ENCODE measurements at places on chromosomes 5 and 9.

DNA sequence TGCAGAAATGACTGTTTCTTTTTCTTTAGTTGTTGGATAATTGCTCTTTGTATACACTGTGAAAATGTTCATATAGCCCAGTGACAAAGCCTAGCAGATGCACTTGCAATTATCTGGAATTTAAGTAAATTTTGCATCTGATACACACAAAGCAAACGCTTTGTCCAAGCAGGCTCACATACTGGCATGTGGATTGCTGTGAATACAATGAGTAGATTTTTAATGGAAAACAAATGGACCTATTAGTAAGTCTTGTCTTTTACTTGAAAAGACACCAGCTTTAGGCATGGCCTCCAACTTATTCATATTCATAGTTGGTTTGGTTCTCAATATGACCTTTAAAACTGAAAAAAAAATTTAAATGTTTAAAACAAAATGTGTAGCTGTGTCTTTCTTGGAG, 1299.8 kb upstream of the WWC1 start:
- DNase-seq = no peak

DNA sequence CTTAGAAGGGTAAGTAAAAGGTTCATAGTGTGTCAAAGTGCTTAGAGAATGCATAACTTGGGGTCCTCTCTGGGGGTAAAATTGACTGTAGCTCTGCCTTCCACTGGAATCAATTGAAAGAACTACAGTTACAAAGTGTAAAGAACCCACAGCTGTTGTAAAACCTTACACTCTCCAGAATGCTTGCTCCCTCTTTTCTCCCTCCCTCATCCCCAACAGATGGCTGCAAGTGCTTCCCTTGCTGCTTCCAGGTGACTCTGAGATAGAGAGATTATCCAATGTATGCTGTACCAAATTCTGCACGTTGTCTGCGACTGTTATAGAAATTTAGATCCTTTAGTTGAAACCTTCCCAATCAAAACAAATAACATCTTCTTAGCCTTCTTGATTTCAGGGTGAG, 126.0 kb downstream of the STK32A start:
- no peak for DNase-seq

GRCh38 chr9:132518626-132519025, 63.8 kb upstream of the BARHL1 start:
- DNase-seq = no peak

DNA sequence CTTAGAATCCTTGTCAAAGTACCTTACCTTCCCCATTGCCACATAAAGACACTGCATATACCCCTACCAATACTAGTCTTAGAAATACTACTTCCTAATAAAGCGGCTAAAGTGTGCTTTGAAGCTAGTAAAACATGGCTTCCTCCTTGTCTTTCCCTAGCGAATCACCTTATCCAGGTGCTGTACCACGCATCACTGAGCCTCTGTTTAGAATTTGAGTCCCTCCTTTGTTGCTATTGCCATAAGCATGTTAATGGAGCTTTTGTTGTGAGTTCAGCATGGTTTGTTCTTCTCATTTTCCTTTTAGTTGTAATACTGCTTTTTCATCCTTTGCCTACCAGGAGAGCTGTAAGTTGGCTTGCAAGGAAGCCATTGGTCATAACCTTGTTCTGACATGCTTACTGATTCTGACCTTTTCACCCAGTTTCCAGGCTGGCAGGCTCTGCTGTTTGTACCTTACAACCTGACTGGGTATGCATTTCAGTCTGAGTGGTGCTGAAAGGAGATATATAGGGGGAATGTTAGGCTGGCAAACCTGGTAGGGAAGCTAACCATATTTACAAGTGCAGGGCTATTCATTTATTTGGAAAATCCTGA, 49.8 kb downstream of the LMNB1 start:
- DNase-seq = no peak

DNA sequence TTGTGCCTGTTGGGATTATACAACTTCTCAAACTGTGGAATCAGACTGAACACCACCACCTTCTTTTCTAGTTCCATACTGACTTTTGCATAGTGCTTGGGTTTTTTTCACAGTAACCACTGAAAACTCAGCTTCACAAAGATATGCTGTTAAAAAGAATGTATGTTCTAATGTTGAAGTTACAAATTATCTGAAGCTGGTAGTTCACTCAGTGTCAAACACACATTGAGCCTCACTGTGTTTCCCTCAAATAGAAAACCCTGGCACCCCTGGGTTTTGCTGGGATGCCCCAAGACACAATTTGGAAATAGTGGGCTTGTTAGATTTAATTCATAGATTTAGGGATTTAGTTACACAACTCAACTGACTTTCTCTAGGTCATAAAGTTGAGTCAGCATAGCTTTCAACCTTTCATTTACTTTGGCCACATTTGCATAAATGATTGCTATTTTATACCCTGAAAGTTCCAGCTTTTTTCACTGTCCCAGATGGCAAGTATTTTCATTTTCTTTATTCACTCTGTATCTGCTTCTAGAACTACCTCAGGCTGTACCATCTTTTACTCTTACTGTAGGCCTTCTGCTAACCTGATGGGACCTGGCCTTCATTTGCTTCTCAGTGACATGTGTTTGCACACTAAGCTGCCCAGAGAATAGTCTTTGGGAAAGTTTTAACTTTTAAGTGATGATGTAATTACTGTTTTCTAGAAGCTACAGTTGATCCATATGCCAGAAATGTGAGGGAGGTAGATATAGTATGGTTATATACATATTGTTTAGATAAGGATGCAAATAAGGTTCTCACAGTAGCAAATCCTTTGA, 115.1 kb downstream of the CDC42SE2 start:
- DNase-seq = peak; percentile 55

DNA sequence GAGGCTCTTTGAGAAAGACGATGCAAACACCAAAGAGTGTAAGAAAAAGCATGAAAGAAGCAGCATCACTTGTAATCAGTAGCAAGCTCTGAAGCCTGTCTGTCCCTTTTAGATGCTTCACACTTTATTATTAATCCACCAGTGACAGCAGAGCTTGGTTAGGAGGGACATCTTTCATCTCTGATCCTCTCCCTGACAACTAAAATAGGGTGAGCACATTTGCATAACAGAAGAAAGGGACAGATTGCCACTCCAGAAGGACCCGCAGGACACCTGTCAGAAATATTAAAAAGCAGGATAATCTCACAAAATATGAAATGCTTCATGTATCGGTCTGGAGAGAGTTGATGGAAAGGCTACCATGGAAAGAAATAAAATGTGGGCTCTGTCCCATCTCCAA, 71.4 kb upstream of the MAP1B start:
- no peak for DNase-seq

GRCh38 chr9:120878188-120879130, 1.5 kb upstream of the PHF19 start:
- DNase-seq = peak; percentile 47

DNA sequence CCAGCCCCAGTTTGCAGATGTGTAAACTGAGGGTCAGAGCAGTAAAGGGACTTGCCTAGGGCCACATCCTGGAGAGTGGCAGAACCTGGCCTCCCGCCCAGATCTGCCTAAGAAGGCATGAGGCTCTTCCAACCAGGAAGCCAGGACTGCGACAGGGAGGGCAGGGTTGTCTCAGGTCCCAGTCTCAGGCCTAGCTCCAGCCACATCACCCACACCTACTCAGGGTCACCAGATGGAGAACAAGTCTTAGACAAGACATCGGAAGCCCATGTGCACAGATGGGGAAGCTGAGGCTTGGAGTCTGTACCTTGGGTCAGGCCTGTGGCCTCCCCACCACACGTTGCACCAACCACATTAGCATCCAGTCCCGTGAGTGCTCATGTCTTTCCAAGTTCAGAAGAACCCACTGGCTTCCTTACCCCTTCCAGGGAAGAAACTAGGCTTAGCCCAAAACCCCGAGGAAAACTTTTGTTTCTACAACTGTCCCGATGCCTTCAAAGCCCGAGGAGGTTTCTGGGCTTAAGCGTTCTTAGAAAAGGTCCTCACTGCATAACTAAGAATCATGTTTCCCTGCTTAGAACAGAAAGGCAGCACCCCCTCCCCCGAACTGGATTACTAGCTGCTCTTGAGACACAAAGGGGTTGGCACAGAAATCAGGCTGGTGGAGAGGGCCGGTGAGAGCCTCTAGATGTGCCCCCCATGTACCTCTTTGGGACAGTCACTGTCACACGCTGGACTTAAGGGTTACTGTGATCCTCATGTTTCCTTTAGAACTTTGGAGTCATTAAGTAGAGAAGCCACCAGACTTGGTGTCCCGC, 2.2 kb downstream of the FAM78A start:
- DNase-seq = no peak

GRCh38 chr5:168851902-168852321, 272.7 kb upstream of the PANK3 start:
- no peak for DNase-seq

DNA sequence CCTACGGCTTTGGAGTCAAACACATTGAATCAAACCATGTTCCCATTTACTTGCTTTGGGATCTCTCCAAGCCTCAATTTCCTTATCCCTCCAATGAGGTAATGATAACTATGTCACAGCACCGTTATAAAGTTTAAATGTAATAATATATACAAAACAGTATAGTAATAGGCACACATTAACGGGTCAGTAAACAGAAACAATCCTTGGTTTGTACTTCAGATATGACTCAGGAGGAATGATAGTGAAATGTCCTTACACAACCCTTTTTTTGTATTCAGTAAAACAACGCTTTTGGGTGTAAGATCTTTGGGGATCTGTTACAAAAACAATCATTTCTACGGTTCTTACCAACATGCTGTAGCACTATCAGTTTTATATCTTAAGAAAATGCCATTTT, 178.5 kb upstream of the GNA14 start:
- no peak for DNase-seq

DNA sequence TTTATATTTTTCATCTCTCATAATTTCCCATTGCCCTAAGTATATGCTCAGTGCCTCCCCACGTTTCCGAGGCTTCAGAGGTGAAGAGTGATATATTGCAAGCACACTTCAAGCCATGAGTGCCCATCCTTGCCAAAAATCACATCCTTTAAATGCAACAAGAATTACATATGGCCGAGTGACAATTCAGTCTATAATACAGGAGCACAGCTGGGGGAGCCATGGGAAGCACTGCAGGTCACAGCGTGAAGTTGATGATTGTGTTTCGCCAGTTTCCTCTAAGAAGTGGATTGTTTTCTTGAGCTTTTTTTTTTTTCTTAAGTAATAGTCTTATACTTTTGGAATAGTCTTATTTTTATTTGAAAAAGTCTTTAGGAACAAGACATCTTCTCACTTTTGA, 61.1 kb downstream of the MTRR start:
- DNase-seq = no peak
